ENCODE measurements at places on chromosomes 11 and 22.

DNA sequence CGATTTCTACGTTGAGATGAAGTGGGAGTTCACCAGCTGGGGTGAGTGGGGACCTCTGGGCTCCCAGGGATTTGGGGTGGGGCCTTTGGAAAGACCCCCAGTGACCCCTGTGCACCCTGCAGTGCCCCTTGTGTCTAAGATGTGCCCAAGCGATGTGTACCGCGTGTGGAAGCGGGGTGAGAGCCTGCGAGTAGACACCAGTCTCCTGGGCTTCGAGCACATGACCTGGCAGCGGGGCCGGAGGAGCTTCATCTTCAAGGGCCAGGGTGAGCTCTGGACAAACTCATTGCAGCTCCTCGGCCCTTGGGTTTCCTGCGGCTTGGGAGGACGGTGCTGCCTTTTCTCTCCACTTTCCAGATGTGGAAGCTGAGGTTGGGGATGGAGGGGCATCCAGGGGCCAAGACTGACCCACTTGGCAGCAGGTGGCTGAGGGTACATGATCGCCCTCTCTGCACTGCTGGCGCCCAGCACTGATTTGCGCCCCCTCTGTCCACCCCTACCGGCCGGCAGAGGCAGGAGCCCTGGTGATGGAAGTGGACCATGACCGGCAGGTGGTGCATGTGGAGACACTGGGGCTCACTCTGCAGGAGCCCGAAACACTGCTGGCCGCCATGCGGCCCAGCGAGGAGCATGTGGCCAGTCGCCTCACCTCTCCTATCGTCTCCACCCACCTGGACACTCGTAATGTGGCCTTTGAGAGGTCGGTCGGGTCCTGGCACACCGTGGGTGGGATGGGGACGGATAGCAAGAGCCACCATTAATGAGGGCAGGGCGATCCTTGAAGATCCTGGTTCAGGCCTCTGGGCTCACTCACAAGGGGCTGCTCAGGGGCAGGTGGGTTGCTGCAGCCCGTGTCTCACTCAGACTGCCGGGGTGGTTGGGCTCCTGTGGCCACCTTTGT, 2.6 kb downstream of the ANKRD13D start:
- no peak for DNase-seq

- DNase-seq: no peak
Observed at GRCh38 chr22:30015846-30016245, 64.4 kb upstream of the HORMAD2 start.

- DNase-seq: no peak
Observed at GRCh38 chr22:29072979-29073617, at the start of gene KREMEN1. KREMEN1 (plus strand) TSS chr22:29073035; CDS start chr22:29073131, 96 bp downstream.

GRCh38 chr22:21856868-21857267, 10.6 kb downstream of the MAPK1 start:
- no peak for DNase-seq

DNA sequence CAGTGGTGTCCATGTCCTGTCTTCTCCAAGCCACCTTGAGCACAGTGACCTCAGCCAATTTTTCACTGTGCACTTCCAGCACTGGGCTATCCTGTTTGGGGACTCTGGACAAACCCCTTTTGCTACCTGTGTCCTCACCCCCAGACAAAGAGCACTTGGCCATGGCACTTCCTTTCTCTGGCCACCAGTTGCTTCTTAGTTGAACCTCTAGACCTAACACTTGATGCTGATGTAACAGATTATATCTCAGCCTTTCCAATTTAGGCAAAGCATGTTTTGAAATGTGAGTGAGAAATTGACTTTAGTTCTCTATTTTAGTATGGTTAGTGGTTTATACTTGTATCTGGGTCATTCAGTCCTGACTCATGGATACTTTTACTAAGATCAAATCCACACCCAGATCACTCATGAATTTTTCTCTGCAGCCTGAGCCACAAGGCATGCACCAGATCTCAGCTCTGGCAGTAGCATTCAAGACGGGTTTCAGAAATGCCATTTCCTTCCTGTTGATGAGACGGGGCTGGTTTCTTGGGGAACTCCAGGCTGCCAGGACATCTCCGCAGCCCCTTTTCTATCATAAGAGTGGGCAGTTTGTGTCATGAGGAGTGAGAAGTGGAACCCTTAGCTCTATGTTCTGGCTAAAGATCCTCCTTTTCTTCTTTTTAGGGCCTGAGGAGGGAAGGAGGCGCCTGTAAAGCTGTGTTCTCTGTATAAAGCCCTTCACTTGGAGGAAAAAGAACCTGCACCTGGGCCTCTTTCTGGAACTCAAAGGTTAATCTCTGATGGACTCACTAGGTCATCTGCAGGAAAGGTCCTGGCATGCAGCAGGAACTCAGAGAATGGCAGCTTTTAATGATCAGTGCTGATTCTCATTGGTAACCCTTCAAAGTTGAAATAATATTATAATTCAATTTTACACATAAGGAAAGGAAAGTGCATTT, 185.6 kb upstream of the TENM4 start:
- no peak for DNase-seq

DNA sequence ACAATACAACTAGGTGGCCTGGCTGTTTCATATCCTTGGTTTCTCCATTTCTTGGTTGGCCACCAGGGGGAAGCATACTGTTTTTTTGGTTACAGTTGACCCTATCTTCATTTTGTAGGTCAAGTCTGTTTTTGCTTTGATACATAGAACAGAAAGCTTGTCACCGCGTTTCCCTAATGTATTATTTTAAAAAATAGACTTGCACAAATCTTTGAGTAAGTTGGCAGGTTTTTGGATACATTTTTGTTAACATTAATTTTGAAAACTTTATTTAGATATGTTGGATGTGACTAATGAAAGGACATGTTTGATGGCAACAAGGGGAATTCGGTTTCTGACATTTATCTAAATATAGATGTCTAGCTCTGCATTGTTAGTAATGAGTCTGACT, 3.0 kb downstream of the NCR3LG1 start:
- DNase-seq: no peak

DNA sequence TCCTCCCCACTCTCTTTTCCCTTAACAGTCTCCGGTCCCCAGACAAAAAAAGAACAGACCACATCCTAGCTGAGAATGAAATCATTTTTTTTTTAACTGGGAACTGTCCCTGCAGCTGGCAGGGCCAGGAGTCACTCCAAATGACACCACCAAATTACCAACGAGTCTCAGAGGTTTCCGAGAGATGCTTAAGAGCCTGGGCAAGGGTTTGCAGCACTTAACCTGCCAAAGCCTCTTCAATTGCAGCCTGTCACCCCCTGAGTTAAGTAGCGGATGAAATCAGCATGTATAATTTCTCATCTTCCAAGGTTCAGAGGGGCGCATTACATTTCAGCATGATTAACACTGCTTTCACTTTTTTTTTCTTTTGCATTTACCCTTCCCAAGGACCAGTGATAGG, 71.8 kb downstream of the TENM4 start:
- no peak for DNase-seq

- DNase-seq: no peak
Observed at GRCh38 chr11:133239575-133239974, 292.7 kb downstream of the OPCML start.

DNA sequence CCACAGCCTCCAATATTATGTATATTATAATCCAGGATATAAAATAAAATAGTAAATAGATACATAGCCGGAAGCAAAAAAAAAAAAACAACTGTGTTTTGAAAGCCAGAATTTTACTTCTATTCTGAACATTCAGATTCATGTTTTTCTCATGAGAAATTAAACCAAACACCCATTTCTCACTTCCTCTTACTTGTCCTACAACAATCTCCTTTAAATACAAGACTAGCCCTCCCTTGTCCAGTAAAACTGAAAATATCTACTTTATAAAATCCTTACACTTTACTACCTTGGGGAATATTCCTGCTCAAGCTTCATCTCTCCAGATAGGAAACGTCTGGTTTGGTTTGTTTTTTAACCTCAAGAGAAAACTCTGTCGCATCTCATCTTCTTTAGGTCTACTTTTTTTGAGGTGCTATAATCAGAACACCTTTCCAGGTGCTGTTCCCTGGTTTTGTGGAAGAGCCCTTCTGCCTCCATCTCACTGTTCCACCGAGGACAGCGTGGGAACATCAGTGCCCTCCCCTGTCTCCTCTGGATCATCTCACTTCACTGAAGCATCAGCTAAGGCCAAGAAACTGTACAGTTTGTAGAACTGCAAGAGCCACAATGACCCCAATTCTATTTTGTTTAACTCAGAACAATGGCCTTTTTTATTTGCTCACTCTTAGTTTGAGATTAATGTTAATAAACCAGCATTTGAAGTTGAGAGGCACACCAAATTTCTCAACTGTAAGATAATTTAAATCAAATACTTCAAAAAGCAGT, 82.0 kb upstream of the ARHGAP32 start:
- no peak for DNase-seq

- DNase-seq: peak; percentile 33
Observed at GRCh38 chr11:134360050-134360835, 28.5 kb downstream of the GLB1L2 start.

DNA sequence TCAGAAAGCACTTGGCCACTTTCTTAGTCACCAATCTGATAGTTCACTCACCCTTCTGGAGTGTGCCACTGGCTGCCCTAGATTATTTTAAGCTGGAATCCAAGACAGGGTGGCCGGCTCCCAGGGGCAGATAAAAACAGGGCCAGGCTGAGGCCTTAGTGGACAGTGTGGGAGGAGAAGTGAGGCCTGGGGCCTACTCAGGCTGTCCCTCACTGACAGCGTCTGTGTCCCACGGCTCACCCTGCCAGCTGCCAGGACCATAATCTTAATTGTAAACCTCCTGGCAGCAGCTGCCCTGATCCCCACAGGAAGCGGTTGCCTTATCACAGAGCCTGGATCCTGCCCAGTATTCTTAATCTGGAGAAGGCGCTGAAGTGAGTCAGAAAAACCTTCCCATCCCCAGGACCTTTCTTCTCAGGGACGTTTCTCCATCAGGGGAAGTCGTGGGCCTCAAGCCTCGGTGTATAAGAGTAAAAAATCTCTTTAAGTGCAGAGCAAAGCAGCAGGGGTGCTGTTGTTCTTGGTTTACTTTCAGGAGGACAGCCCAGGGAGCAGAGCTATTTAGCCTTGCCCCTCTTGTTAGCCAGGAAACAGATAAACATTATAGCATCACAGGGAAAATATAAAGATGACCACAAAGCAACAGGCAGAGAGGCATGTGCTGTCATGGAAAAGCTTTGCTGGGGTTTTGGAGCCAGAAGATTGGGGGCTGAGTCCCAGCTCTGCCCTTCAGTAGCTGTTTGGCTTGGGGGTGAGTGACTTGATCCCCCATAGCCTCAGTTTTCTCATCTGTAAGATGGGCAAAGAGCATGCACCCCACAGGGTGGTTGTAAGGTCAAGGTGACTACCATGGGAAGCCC, 39.6 kb downstream of the TSPAN18 start:
- DNase-seq: no peak

- DNase-seq: no peak
Observed at GRCh38 chr11:76249195-76249741, 43.0 kb upstream of the WNT11 start.

DNA sequence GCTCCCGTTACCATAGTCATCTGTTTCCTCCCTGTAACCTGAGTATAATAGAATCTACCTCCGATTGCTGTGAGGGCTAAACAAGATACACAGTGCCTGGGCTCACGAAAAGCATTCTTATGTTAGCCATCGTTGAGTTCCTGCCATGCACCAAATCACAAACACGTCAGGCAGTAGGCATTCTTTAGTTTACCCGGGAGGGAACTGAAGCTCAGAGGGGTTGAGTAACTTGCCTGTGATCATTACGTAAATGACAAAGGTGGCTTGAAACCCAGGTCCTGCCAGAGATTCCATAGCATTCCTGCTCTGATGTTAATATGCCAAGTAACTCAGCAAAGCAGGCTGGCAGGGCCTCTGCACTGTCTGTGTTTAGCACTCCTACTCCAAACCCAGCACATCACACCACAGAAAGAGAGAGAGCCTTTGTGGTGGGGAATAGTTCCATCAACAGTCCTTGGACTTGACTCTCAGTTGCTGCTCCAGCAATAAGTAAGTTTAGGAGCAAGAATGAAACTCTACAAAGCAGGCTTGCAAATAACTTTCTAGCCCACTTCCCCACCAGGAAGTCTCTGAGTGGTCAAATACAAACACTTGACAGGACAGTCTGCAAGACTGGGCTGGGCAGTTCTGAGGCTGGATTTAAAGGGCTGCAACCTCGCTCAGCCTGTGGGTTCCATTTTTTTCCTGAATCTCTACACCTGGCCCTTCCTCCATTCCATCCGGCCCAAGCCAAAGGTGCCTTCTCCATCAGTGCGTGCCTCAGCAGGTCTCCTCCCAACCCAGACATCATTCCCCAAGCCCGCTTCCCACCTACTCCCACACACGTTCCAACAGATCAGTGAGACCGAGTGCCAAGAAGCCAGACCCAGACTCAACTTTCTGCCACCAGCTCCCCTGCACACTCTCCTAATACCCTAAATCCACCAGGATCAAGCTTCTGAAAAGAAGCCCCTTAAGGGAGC, 1.1 kb downstream of the SCN2B start:
- DNase-seq: no peak

DNA sequence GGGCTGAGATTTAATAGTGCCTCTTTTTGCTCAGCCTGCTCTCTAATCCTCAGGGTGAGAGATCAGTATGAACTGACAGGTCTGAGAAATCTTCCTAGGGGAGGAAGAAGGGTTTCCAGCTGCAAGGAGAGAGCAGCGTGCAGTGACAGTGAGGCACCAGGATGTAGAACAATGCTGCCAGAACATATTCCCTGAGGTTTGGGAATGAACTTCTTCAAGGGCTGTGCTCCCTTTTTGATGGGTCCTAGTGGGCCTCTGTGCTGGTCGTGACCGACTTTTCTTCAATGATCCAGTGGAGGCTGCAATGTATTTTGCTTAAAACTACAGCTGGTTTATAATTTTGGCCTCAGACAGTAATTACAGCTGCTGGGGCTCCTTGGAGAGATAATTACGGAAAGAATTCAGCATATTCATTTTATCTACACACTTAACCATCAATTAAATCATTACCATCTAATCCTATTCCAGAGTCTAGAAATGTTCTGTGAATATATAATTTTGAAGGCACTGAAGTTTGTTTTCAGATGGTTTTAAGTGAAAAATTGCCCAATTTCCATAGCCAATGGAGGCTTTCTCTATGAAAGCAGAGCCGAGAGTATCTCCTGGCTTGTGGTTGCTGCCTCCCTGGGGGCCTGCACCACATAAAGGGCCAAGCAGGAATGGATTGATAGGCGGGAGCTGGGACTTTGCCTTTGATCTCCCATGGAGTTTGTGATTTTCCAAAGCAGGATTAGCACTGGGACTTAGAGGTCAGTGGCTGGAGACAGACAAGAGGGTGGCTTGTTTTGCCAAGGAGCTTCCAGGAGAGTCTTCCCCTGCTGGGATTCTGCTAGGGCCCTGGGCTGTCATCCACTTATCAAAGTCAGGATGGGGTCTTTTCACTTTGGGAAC, 41.0 kb upstream of the OLFML1 start:
- DNase-seq: no peak

DNA sequence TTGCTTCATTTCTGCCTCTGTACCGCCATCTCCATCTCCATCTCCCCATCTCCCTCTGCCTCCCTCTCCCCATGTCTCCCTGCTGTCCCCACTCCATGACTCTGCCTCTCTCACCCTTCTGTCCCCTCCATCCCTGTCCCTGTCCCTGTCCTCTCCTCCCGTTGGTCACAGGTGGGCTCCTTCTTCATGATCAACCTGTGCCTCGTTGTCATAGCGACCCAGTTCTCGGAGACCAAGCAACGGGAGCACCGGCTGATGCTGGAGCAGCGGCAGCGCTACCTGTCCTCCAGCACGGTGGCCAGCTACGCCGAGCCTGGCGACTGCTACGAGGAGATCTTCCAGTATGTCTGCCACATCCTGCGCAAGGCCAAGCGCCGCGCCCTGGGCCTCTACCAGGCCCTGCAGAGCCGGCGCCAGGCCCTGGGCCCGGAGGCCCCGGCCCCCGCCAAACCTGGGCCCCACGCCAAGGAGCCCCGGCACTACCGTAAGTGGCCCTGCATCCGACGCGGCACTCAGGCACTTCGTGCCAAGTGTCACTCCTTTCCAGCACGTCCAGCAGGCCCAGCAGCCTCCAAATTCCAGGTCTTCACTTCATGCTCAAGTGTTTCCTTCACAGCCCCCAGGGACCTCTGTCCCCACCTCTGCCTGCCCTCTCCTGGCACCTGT, 76.0 kb downstream of the CACNA1I start:
- no peak for DNase-seq

Measured in stimulated activated CD8-positive, alpha-beta memory T cell treated with anti-CD3 and anti-CD28 coated beads, Interleukin-12 subunit alpha, Interleukin-12 subunit beta, amount 100 ng/mL, for 4 hours (primary cell).